ENCODE measurements at places on chromosomes 5 and 9.
A peak's percentile ranks its signal among the peaks of the same experiment; 100 is the strongest.

GRCh38 chr5:53291047-53291446 lies 181.5 kb upstream of the MOCS2 start:
- no peak for DNase-seq

DNA sequence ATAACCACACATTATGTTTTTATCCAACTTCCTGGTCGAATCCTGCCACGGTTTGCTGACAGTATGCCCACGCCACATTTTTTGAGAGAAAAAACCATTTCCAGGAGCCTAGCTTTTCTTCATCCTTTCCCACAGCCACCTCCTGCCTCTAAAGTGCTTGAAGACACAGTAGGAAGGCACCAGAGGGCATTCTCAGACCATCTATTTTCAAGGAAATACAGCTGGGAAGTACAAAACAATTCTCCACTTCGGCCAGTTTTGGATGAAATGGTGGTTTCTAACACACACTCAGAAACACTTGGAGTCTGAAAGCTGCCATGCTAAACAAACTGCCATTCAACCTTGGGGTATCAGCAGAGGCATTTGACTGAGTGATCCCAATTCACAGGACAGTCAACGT lies 86.3 kb upstream of the RPS23 start:
- peak; percentile 77 for DNase-seq

DNA sequence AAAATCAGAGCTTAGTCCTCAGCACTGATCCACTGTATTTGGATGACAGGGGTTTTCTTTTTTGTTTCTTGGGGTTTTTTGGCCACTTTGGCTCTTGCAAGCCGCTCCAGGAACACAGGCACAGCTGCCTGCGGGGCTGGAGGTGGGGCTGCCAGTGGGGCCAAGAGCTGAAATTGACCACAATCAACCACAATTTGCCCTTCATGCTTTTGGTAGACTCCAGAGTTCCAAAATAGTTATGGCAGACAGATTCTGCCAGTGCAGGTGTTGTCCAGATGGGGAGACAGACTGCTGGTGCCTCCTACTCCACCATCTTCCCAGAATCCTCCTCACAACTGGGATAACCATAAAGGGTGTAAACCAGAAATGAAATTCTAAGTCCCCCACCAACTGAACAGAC lies 36.5 kb downstream of the PLEKHG4B start:
- no peak for DNase-seq

DNA sequence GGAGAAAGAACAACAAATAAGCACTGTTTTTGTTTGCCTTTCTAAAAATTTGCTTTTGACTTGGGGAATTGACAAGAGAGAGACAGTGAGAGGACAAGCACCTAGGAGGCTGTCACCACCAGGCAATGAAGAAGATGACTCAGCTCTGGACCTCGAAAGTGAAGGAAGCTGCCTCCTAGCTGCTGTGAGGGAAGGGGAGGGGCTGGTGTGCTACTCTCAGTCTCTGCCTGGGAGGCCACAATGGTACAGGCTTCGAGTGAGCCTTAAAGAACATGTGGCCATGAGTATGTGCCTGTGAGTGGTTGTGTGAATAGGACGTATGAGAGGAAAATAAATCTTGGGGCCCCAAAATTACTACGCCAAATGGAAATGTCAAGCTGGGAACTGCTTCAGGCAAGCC lies 7.1 kb upstream of the PLK2 start:
- no peak for DNase-seq

DNA sequence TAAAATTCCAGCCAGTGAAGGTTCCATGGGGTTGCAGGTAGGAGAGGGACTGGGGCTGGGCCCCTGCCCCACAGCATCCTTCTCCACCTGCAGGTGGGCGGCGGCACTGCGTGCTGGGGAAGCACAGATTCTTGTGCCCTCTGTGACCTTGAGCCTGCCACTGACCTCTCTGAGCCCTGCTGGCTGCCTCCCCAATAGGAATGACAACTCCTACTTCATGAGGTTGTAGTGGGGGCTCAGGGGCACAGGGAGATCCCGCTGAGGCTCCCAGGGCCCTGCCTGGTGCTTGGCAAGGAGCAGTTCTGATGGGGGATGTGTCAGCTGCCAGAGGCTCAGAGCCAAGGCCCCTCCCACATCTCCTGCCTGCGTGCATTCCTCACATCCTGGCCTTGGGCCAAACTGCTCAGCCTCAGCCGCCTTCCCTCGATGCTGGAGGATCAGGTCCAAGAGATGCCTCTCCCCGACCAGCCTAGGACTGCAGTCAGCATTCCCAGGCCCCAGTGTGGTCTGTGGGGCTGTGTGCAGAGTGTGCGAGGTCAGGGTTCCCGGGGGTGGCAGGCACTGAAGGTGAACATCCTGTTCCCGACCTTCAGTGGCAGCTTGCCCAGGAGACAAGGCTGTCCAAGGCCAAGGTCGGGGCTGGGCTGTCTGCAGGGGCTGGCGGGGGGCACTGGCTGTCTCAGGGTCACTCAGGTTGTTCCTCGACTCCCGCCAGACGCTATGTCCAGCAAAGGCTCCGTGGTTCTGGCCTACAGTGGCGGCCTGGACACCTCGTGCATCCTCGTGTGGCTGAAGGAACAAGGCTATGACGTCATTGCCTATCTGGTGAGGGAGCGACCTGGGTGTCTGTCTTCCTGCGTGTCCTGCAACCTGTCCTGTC lies 7.0 kb downstream of the ASS1 start:
- peak; percentile 95 for DNase-seq

DNA sequence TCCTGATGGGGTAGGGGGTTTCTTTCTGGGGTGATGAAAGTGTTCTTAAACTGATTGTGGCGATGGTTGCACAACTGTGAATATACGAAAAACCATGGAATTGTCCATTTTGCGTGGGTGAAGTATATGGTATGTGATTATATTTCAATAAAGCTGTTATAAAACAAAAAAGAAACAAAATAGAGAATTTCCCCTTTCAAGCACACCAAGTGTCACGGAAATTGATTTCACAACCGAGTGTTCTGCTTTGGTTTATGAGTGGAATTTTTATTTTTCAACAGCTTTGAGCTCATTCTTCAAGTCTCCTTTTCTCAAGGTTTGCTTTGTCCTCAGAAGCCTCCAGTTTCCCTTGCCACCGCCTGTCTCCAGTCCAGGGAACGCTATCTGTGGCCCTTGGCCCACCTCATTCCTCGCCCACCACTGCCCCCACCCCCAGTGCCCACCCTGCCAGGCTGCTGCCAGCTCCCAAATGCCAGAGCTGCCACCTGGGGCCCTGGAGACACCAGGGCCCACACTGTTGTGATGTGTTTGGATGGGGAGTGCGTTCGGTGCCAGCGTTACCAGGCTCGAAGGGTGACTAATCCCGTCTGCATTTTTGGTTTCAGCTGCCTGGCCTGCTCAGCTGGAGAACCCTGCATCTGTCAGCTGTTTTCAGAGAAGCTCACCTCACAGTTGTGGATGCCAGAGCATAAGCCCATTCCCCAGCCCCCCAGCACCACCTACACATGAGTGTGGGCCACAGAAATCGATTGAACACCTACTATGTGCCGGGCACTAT lies 30.4 kb downstream of the DUSP1 start:
- peak; percentile 92 for DNase-seq

DNA sequence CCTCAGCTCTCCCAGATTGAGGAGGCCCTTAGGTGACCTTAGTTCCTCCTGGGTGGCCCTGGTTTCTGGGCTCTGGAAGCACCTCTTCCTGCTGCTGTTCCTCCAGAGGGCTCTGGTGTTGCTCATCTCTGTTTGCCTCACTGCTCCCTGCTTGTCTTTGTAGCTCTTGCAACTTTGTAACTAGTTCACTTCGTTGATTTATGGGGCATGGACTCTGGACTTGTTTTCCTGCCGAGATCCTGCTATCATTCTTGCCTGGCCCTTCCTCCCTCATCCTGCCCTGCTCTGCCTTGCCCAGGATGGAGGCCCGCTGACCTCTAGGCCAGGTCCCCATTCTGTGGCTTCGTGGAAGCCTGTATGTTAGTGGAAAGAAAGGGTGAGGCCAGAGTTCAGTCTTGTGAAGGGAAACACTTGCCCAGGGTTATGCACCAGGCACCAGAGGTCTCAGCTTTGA lies 169.3 kb downstream of the MACROH2A1 start:
- DNase-seq: no peak

DNA sequence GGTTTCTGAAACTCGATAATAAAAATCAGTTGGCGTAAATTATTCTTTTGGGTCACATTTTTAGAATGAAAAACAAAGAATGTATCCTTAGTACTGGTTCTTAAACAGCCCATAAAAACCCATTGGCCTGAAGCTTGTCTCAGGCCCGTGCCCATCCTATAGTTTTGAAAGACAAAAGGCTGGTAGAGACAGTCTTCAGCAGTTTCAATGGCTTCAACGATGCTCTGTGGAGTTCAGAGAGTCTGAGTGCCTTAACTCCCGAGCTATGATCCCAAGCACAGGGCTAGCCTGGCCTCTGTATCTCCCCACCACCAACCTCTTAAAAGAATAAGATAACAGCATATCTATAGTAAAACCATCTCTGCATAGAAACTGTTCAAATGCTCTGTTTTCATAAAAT lies 595.0 kb downstream of the CDH12 start:
- DNase-seq: no peak

GRCh38 chr5:132411304-132412013 lies 41.9 kb downstream of the SLC22A5 start:
- no peak for DNase-seq

GRCh38 chr5:35103637-35104299 lies 56.0 kb upstream of the AGXT2 start:
- DNase-seq: no peak

- no peak for DNase-seq
Measured at GRCh38 chr5:173103411-173103810, 40.9 kb upstream of the BNIP1 start.

DNA sequence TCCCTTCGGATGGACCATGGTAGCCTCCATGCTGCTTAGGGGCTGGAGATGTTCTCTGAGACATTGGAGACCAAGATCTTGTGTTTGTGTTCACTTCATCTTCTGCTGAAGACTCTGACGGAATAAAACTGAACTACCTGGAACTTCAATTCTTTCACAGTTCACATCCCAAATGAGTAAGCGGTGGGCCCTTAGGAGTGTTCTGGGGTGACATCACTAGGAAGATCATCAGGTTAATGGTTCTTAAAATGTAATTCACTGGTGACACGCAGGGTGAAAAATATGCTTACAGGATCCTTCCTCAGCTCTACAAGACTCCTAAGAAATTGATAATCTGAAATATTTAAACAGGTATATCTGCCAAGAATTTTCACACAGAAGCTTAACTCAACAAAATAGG lies 561.5 kb downstream of the SEMA5A start:
- DNase-seq: no peak

- DNase-seq: no peak
Measured at GRCh38 chr5:65818592-65818991, 96.6 kb downstream of the NLN start.

DNA sequence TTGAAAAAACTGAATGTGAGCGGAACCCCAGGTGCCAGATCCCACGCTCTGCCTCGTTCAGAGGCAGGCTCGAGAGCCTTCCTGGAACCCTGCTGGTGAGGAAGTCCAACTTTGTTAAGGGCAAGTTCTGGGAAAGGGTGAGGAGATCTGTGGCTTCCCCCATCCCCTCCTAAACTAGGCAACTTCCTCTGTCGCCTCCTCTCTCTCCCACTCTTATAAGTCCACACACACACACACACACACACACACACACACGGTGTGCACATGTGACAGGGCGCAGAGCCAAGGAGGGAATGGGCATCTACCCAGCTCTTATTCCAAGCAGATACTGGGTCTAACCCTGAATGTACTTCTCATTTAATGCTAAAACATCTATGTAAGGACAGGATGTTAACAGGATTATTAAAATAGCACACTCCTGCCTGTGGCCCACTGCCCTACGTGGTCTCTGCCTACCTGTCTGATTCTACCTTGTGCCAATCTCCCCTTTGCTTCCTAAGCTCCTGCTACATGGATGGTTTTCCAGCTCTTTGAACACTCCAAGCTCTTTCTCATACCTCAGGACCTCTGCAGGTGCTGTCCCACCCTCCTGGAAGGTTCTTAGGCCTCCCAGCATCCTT lies 72.4 kb upstream of the FBXW11 start:
- no peak for DNase-seq

DNA sequence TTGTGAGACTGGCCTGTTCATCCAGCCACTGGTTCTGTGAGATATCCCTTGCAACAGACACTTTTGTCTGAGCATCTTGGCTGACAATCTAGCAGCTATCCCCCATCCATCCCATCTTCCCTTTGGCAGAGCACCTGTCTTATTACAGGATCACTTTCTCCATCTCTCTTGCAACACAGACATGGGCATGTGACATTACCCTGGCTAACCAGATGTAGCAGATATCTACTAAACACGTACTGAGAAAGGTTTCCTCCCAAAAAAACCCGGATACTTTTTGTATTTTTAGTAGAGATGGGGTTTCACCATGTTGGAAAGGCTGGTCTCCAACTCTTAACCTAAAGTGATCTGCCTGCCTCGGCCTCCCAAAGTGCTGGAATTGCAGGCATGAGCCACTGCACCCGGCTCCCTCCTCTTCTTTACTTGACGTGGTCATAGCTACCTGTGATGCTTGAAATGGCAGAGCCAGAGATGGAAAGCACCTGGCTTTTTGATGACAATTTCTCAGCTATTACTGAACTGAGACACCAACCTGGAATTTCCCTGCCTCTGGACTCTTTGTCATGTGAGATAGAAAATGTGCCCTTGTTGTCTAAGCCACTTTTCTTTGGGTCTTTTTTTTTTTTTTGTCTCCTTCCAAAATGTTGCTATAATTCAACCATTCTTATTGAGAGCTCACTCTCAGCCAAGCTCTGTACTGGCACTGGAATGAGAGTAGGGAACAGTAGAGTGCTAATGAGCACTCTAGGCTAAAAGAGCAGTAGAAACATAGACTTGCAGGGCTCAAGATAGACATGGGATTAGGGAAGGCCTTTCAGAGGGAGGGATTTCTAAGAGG lies 32.6 kb downstream of the FNBP1 start:
- no peak for DNase-seq

DNA sequence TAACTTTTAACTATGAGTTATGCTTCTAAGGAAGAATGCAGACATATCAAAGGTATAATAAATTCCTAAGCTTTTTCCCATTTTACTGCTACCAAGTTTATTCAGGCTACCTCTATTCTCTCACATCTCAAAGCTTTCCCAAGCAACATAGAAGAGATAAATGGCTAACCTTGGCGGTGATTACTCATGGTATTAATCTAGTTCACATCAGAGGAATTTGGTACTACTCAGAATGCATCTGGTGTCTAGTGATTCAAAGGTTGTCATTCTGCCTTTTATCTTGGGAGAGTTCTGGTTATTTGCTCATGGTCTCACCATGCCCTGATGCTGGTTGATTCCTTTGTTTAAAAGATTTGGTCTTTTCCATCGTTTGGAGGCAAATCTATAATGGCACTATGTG lies 182.7 kb downstream of the TAF11L14 start:
- no peak for DNase-seq

- DNase-seq: no peak
Measured at GRCh38 chr5:173256800-173257199, 21.8 kb upstream of the NKX2-5 start.
